ENCODE measurements at places on chromosomes 3 and 15. TPM values are rescaled to one million over a fixed set of nuclear protein-coding genes. Genes with fewer than 3 reads are reported as not detected.

The DNAH12 gene
- total RNA-seq: 0.08 TPM

The PRSS50 gene
- total RNA-seq: not detected

The EFHB gene
- total RNA-seq: 0.86 TPM

The TBC1D21 gene
- total RNA-seq: not detected

The CHAC1 gene
- 6.8 TPM for total RNA-seq

The CLDN1 gene
- total RNA-seq: 0.61 TPM

The C15orf62 gene
- total RNA-seq: 2.7 TPM

The NR2E3 gene
- total RNA-seq: not detected
